SK-MEL-5 (cell line): ENCODE measurements at places on chromosomes 6 and 20.

DNA sequence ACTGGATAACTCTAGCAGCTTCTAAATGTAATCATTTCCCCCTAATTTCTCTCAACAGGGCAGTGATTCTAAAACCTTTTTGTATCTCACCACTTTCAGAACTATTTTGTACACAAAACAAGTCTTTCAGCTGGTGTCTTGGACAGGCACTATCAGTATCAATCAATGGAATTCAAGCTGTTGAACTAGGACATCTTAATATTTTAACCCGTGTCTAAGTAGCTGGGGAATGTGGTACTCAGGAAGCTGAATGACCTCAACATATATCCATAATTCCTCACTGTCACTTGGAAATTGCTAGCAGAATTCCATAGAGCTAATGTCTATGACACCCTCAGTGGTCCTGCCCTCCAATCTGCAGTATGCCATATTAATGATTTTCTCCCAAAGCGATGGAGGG, 24.5 kb downstream of the ADAT2 start:
- DNase-seq = no peak

GRCh38 chr6:166632731-166633130, 5.7 kb upstream of the RPS6KA2 start:
- no peak for DNase-seq

DNA sequence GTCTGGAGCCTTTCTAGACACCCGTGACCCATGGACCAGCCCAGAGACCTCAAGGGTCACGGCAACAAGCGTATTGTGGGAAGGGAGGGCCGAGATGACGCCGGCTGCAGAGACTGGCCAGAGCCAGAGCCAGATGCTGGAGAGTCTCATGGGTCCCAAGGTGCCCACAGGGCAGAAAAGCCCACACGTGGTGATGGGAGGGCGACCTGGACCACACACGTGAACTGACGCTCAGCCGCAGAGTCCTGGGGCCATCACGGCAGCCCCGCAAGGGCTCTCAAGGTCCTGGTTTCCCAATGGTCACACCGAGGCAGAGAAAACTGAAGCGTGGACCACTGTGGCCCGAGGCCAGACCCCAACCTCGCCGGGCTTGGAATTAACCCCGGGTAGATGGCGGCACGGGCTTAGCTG, 92.6 kb downstream of the YTHDF1 start:
- no peak for DNase-seq

- no peak for DNase-seq
These were observed 40.0 kb upstream of the CD2AP start for GRCh38 chr6:47437592-47437991.

- DNase-seq = no peak
These were observed 58.7 kb upstream of the RIN2 start for GRCh38 chr20:19699180-19699971.
